RPMI7951 (cell line): ENCODE measurements at places on chromosomes 4 and X. TPM values are rescaled to one million over a fixed set of nuclear protein-coding genes. Genes with fewer than 3 reads are reported as not detected.

Gene SLC4A4
- under 0.01 and 0.29 TPM in 2 replicates for total RNA-seq

Gene PNCK
- total RNA-seq = not detected in 2 replicates

Gene P2RY4
- total RNA-seq = 0.24 TPM in 1 of 2 replicates, not detected in the other

Gene COPS4
- 133 and 136 TPM in 2 replicates for total RNA-seq

Gene PAGE3
- not detected in 2 replicates for total RNA-seq

Gene LNX1
- total RNA-seq = 5.0 and 5.3 TPM in 2 replicates

Gene ADGRG2
- total RNA-seq = not detected in 2 replicates

Gene PNMA5
- total RNA-seq = not detected in 2 replicates

Gene GPRIN3
- not detected in 2 replicates for total RNA-seq

- peak; percentile 33 for DNase-seq
Observed at GRCh38 chr4:101103381-101104142, 243.8 kb downstream of the PPP3CA start.

- no peak for DNase-seq
Observed at GRCh38 chr4:55030589-55030988, 94.8 kb downstream of the KDR start.

GRCh38 chr4:104967034-104967401 is 179.7 kb upstream of the TET2 start:
- no peak for DNase-seq

DNA sequence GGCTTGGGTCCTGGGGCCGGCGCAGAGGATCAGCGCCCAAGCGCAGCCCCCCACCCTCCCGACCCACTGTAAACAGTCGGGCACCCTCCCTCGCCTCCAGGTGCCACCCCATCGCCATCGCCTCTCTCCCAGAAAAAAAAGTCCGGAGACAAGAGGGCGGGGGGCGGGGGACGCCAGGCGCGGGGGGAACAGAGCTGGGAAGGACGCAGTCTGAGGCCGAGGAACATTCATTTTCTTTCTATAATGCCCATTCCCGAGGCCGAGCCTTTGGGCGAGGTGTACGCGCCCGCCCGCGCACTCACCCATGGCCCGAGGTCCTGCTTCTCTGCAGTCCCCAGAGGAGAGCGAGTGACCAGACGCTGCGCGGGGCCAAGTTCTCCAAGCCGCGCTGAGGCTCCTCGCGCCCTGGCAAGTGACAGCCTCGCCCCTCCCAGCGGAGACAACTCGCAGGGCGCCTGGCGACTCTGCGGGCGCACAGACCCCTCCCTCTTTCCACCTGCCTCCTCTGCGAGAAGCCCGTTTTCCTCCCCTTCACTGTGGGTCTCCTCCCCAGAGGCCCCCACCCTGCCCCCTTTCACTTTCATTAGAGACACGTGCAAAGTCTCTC is 63.5 kb upstream of the WDR17 start:
- DNase-seq = no peak

- DNase-seq = peak; percentile 52
Observed at GRCh38 chr4:76696109-76696508, 201.8 kb downstream of the SOWAHB start.

GRCh38 chrX:134999469-134999868 is 8.7 kb downstream of the SMIM10 start:
- DNase-seq = peak; percentile 42

DNA sequence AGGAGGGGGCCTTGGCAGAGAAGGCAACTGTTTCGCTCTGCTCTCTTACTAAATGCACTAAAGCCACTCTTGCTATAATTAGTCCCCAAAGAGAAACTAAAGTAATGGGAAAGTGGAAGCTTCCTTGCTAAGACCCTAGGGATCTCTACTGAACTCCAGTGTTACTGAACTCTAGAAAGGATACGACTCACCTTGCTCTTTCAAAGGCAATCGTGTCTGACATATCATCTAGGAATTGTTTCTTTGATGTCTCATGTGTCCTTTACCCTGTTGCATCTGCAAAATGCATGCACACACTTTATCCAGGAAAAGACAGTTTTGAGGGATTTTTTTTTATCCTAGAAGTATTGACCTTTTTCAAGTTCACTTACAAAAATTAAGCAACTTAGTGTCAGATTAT is 148.1 kb upstream of the FAM9B start:
- peak; percentile 40 for DNase-seq

DNA sequence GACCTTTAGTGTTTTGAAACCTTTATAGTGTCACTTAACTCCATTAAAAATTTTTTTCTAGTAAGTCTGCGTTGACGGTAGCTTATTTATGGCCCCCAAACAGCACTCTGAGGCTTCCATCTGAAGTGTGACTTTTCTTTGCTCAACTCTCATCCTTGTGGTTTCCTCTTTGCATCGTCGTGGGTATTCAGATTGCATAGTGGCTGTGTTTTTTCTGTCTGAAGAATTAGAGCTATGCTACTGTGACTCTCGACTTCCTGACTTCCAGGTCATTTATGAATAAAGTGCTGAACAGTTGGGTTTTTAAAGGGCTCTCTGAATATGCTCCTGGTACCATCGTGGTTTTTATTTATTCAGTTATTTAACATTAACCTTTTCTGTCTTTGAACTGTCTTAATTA is 44.9 kb downstream of the JADE1 start:
- no peak for DNase-seq

DNA sequence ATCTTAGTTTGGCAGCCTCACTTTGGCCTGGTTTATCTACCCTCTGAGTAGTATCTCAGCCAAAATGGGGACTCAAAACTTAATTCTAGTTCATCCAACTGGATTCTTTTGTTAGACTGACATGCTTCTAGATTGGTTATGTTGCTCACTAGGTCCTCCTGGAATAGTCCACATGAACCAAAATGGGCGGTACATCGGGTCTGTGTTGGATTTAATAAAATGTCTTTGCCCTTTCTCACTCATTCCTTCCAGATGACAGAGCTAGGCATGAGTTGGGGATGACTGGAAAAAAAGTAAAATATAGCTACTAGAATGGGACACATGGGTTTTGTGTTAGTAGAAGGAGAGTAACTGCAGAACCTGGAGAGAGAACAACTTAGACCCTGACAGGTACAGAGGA is 247.9 kb downstream of the CCSER1 start:
- no peak for DNase-seq

GRCh38 chr4:187555174-187555573 is 440.4 kb upstream of the ZFP42 start:
- DNase-seq = no peak

GRCh38 chr4:40144716-40145115 is 52.1 kb upstream of the RHOH start:
- no peak for DNase-seq

GRCh38 chr4:175927121-175927520 is 115.1 kb upstream of the GPM6A start:
- no peak for DNase-seq

GRCh38 chr4:174933083-174933482 is 14.9 kb downstream of the ADAM29 start:
- no peak for DNase-seq

GRCh38 chr4:110518889-110519490 is 43.0 kb downstream of the ENPEP start:
- no peak for DNase-seq

- DNase-seq = peak; percentile 86
Observed at GRCh38 chr4:39044364-39044955, 12.3 kb upstream of the TMEM156 start.

- no peak for DNase-seq
Observed at GRCh38 chrX:38327775-38328081, 419 bp upstream of the RPGR start.

GRCh38 chr4:6594826-6595355 is 19.9 kb downstream of the MAN2B2 start:
- no peak for DNase-seq

GRCh38 chrX:154429711-154430110 is 1.2 kb downstream of the ATP6AP1 start:
- DNase-seq = no peak

DNA sequence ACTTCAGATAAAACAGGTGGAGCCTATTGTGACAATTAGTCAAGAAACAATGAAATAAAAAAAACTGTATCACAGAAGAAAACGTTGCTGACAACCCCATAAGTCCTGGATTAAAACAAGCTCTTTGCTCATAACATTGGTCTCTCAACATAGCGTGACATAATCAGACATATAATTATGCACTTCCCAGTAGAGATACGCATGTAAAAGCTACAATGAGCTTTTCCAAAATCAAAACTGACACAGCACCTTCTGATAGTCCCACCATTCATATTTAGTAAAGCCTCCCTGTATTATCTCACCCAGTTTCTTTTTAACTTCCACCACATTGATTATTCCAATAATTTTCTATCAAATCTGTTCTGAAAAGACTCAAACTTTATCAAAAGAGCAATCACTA is 372.1 kb upstream of the SMIM31 start:
- DNase-seq = no peak

DNA sequence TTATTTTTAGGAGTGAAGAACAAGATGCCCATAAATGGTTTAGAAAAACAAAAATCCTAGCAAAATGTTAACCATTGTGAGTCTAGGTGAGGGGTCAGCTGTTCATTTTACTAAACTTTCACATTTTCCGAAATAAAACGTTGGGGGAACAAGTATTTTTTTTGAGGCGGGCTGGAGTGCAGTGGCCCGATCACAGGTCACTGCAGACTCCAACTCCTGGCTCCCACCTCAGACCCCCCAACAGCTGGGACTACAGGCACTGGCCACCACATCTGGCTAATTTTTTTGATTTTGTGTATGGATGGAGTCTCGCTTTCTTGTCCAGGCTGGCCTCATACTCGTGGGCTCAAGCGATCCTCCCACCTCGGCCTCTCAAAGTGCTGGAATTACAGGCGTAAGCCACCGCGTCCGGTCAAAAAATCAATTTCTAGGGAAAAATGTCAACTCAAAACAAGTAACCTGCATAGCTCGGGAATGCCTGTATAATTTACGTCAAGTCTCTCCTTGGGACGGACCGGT is 742 bp upstream of the TAF1 start:
- DNase-seq = no peak
